Neural crest cell (in vitro differentiated cells): ENCODE measurements at places on chromosomes 7 and 10. TPM values are rescaled to one million over a fixed set of nuclear protein-coding genes. Genes with fewer than 3 reads are reported as not detected.

- DNase-seq = no peak
- no peaks in the 10 kb centered on the region for H3K27me3 ChIP-seq
- no peak overlapping the region for H3K27ac ChIP-seq
- no peaks in the 10 kb centered on the region for H3K4me1 ChIP-seq
- no peak overlapping the region for H3K4me3 ChIP-seq
- no peaks in the 10 kb centered on the region for H3K36me3 ChIP-seq
Measured at GRCh38 chr7:93558705-93559614, 15.6 kb downstream of the CALCR start.

Gene OR6V1
- not detected in 2 replicates for total RNA-seq

Gene GIMAP4
- total RNA-seq = not detected in 2 replicates

GRCh38 chr10:101379663-101380352, 25.8 kb downstream of the BTRC start:
- no peak for DNase-seq
- peaks cover 1% of the 10 kb centered on the region for H3K36me3 ChIP-seq
- H3K4me1 ChIP-seq = no peaks in the 10 kb centered on the region
- H3K27ac ChIP-seq = no peak overlapping the region

Gene NPC1L1
- 0.12 and 0.18 TPM in 2 replicates for total RNA-seq

DNA sequence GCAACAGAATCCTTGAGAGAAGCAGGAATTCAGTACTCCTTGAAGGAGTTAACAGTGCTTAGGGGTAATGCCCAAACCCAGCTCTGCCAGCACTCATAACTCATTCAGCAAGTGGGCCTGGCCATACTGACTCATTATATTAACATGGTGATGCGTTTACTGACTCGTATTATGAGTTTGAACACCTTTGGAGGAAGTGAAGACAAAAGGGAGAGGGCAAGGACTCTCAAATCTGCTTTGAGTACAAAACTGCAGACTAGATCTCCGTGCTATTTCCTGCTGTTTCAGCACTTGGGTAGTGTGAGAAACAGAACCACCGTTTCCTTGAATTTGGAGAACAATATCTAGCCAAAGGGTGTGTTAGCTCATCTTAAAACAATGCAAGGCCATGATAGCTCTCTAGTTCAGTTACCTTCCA, 30.8 kb downstream of the SLC16A9 start:
- H3K4me3 ChIP-seq = no peak overlapping the region
- no peak for DNase-seq
- H3K27ac ChIP-seq = no peak overlapping the region
- no peaks in the 10 kb centered on the region for H3K4me1 ChIP-seq
- no peaks in the 10 kb centered on the region for H3K27me3 ChIP-seq
- peaks cover 13% of the 10 kb centered on the region for H3K36me3 ChIP-seq

DNA sequence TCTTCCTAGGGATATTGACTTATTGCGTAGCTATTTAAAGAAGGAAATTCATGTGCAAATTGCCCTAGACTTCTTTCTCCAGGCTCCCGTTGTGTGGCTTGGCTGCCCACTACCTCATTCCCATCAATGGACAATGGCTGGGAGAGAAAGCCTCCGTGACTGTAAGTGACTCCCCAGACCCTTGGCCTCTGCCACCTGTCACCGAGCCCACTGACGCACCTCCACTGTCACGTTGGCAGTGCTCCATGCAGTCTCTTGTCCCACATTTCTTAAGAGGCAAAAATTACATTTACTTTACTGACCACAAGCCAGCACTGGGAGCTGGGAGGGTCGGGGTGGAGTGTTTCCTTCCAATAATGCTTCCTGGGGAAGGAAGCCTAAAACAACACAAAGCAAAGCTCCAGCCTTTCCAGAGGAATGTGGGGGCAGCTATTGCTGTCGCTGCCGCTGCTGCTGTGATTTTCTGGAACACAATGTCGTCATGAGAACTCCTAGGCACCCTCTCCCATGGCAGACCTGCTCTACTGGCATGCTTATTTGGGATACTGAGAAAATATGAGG, 89.7 kb upstream of the STEAP1B start:
- no peaks in the 10 kb centered on the region for H3K27me3 ChIP-seq
- H3K36me3 ChIP-seq = no peaks in the 10 kb centered on the region
- DNase-seq = no peak
- H3K4me1 ChIP-seq = peaks cover 18% of the 10 kb centered on the region

DNA sequence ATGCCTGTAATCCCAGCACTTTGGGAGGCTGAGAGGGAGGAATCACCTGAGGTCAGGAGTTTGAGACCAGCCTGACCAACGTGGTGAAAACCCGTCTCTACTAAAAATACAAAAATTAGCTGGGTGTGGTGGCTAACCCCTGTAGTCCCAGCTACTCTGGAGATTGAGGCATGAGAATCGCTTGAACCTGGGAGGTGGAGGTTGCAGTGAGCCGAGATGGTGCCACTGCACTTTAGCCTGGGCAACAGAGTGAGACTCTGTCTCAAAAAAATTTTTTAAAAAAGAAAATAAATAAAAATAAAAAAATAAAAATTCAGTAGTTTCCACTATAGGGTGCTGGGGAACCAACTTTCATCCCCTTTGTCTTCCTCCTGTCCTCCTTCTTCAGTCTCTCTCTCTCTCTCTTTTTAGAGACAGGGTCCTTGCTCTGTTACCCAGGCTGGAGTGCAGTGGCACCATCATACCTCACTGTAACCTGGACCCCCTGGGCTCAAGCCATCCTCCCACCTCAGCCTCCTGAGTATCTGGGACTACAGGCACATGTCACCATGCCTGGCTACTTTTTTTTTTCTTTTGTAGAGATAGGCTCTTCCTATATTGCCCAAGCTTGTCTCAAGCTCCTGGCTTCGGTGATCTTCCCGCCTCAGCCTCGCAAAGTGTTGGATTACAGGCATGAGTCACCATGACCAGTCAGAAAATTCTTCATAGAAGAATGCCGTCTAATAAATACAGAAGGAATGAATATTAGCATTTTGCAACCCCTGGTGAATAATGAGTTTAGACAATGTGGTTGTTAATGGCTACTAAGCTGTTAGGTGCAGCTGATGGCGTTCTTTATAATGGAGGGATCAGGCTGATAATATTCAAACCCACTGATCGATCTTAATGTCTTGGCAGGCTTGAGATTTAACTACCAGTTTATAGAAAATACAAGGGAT, 20.6 kb downstream of the RBM20 start:
- H3K4me1 ChIP-seq = peaks cover 10% of the 10 kb centered on the region
- peaks cover 42% of the 10 kb centered on the region for H3K27me3 ChIP-seq
- H3K27ac ChIP-seq = no peak overlapping the region
- H3K36me3 ChIP-seq = no peaks in the 10 kb centered on the region
- DNase-seq = no peak

- no peak for DNase-seq
- no peaks in the 10 kb centered on the region for H3K27me3 ChIP-seq
- peak overlapping the region; percentile 5 for H3K27ac ChIP-seq
- H3K4me1 ChIP-seq = peaks cover 16% of the 10 kb centered on the region
- H3K4me3 ChIP-seq = no peak overlapping the region
- peaks cover 10% of the 10 kb centered on the region for H3K36me3 ChIP-seq
Measured at GRCh38 chr7:11130012-11130411, 156.3 kb downstream of the PHF14 start.

GRCh38 chr10:85946713-85947326, 419.8 kb downstream of the GRID1 start:
- no peak overlapping the region for H3K4me3 ChIP-seq
- no peak overlapping the region for H3K27ac ChIP-seq
- H3K27me3 ChIP-seq = peaks cover 4% of the 10 kb centered on the region
- no peaks in the 10 kb centered on the region for H3K36me3 ChIP-seq
- H3K4me1 ChIP-seq = no peaks in the 10 kb centered on the region

DNA sequence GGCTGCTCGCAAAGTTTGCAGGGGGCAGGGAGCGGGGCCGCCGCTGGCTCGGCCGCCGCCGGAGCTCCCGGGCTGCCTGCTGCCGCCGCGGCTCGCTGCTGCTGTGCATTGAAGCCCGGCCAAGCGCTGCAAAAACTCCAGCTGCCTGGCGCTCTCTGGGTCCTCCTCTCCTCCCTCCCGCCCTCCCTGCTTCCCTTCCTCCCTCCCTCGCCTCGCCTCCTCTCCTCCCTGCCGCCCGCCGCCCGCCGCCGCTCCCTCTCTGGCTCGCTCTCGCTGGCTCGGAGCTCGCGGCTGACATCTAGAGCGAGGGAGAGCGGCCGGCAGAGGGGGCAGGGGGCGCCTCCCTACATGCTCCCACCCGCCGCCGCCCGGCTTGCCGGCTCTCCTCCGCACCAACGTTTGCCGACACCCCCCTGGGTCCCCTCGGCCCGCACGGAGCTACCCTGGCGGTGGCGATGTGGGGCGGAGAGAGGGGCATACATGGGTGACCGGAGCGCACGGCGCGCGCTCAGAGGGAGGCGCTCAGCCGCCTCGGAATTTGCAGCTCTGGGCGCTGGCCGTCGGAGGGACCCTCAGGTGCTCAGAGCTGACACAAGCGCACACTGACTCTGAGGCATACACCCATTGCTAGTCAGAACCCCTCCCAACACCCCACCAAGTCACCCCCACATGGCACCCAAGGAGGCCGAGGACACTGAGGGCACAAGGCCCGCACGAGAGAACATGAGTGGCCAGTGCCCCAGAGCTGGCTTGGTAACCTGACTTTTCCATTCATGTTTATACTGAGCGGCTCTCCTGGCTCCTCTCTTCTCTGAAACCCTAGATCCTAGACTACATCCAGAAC, 1.2 kb upstream of the PLXNA4 start:
- no peak overlapping the region for H3K27ac ChIP-seq
- H3K36me3 ChIP-seq = no peaks in the 10 kb centered on the region
- peaks cover 43% of the 10 kb centered on the region for H3K4me1 ChIP-seq
- peaks cover 70% of the 10 kb centered on the region for H3K27me3 ChIP-seq
- peak overlapping the region; percentile 82 for H3K4me3 ChIP-seq
- peak; percentile 73 for DNase-seq

GRCh38 chr7:29304756-29305155, 110.2 kb downstream of the CHN2 start:
- no peak for DNase-seq
- H3K27ac ChIP-seq = peak overlapping the region; percentile 20
- H3K36me3 ChIP-seq = no peaks in the 10 kb centered on the region
- H3K4me1 ChIP-seq = peaks cover 34% of the 10 kb centered on the region

DNA sequence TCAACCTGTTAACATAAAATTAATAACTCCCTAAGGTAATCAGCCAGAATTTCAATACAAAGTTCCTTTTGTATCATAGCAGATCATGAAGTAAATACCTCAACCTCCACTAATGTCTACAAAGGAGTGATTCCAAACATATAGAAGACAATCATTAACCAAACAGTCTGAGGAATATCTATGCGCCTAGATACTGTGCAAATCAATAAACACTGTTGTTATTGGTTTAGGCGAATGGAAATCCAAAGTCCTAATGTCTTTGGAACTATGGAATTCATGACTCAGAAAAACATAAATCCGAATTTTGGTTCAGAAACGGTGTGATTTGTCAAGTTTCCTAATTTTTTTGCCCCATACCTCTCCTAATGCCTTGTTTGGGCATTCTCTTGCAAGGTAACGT, 469.7 kb downstream of the PARD3 start:
- H3K4me1 ChIP-seq = peaks cover 6% of the 10 kb centered on the region
- DNase-seq = no peak
- H3K36me3 ChIP-seq = peaks cover 5% of the 10 kb centered on the region
- H3K27me3 ChIP-seq = no peaks in the 10 kb centered on the region
- H3K4me3 ChIP-seq = no peak overlapping the region
- H3K27ac ChIP-seq = no peak overlapping the region

Gene SLC16A12
- not detected in 2 replicates for total RNA-seq

Gene ANXA8L1
- total RNA-seq = not detected in 2 replicates

- H3K27ac ChIP-seq = peak overlapping the region; percentile 53
- no peaks in the 10 kb centered on the region for H3K27me3 ChIP-seq
- no peak for DNase-seq
- H3K4me3 ChIP-seq = no peak overlapping the region
Measured at GRCh38 chr10:92627845-92628480, 35.0 kb downstream of the KIF11 start.

- H3K36me3 ChIP-seq = no peaks in the 10 kb centered on the region
- DNase-seq = no peak
- H3K4me1 ChIP-seq = peaks cover 7% of the 10 kb centered on the region
- peaks cover 5% of the 10 kb centered on the region for H3K27me3 ChIP-seq
Measured at GRCh38 chr10:84765656-84766055, 437.3 kb downstream of the CCSER2 start.

GRCh38 chr10:124996127-124996853, 54.4 kb downstream of the ZRANB1 start:
- H3K4me3 ChIP-seq = peak overlapping the region; percentile 62
- H3K4me1 ChIP-seq = peaks cover 25% of the 10 kb centered on the region

DNA sequence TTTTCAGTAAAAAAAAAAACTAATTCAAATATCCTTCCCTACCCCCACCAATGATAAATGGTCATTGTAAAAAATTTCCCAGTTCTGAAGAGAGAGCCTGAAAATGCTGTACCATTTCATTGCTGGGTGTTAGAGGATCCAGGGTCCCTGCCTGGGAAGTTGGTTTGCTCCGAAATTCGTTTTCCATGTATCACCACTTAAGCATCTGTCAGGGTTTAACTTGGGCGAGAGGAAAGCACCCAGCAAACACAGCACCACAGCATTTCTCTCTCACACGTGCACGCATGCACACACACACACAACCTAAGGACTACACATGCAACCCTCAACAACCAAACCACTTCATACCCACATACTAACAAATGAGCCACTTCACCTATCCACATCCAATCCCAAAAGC, 42.1 kb upstream of the EMX2 start:
- H3K4me1 ChIP-seq = peaks cover 31% of the 10 kb centered on the region
- no peak overlapping the region for H3K4me3 ChIP-seq
- H3K27me3 ChIP-seq = peaks cover 15% of the 10 kb centered on the region
- H3K27ac ChIP-seq = peak overlapping the region; percentile 45
- H3K36me3 ChIP-seq = no peaks in the 10 kb centered on the region

DNA sequence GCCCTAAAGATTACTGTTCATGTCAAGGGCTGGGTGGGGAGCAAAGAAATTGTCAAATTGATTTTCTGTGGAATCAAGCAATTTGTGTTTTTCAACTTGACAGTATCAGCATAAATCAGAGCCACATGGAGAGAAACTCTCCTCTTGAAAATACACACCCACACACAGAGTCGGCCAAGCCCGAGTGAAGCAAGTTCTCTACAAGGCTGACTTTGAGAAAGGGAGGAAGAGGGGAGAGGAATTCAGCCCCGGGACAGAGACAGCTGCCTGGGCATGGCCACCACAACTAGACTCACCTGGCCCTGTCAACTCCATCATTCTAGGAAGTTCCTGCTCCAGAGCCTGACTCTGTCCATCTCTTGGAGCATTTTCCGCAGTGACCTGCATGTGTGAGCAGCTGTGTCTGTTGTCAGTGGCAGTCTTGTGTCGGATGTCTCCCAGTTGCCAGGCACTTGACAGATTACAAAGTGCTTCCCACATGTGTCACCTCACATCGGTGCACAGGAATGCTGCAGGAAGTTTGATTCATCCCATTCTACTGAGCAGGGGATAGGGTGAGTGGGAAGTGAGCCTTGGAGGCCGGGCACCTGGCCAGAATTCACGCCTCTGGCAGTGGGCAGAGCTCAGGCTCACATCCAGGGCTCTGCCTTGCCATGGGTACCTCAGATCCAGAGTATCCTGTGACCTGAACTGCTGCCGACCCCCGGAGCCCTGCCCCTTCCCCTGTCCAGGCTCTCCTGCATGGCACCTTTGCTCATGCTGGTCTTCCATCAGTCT, 37.9 kb downstream of the ADAM12 start:
- no peak overlapping the region for H3K4me3 ChIP-seq
- peaks cover 46% of the 10 kb centered on the region for H3K4me1 ChIP-seq
- no peaks in the 10 kb centered on the region for H3K27me3 ChIP-seq
- H3K36me3 ChIP-seq = peaks cover 39% of the 10 kb centered on the region

- H3K4me3 ChIP-seq = peak overlapping the region; percentile 88
- peaks cover 16% of the 10 kb centered on the region for H3K36me3 ChIP-seq
- DNase-seq = no peak
- H3K27me3 ChIP-seq = no peaks in the 10 kb centered on the region
Measured at GRCh38 chr10:97428572-97428981, 2.6 kb downstream of the PGAM1 start.
